Stimulated activated CD8-positive, alpha-beta memory T cell treated with anti-CD3 and anti-CD28 coated beads, Interleukin-15, amount 100 ng/mL, for 24 hours (primary cell): ENCODE measurements at places on chromosomes 6 and 20.

DNA sequence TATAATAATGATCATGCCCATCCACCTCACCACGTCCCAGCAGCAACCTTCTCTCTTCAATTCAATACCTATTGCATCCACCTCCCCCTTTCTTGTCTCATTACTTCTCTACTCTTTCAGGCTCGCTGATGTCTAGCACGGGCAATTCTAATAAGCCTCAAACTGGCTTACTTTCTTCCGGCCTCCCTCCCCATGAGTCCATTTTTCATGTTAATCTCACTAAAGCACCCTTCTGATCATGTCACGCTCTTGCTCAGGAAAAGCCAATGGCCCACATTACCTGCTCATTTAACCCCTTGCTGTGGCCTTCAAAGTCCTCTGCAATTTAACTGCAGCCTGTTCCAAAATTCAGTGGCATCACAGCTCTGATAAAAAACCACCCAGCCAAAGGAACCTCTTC is 105.1 kb downstream of the UTRN start:
- DNase-seq, result no peak

DNA sequence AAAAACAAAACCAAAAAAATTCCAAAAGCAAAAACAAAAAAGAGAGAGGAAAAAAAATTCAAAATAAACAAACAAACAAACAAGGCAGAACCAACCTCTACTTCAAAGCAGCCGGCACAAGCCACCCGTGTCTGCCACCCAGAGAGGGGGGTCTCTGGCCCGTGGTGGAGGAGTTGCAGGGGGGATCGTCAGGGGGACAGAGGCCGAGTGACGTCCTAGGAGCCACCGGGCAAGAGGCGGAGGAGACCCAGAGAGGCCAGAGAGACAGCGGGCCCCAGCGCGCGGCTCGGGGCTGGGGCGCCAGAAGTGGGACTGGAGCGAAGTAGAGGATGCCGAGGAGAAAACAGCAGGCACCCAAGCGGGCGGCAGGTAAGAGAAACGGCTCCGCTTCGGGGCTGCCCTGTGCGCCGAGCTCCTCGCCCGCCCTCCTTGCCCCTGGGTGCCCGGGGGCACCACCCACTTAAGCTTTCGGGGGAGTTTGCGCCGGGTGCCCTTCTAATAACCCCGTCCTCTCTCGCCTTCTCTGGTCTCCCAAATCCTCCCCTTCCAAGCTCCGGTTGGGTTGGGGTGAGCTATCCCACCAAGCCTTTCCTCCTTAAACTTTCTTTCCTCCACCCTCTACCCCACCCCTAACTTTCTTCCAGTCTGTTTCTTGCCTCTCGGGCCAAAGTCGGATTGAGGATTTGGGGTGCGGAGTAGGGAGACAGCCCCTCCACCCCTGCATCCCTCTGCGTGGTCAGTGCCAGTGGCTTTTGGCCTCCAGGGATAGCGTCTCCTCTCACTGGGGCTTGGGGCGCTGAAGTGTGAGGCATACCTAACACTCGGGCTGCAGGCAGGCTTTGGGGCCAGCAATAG is 1.0 kb downstream of the TSHZ2 start:
- no peak for DNase-seq

DNA sequence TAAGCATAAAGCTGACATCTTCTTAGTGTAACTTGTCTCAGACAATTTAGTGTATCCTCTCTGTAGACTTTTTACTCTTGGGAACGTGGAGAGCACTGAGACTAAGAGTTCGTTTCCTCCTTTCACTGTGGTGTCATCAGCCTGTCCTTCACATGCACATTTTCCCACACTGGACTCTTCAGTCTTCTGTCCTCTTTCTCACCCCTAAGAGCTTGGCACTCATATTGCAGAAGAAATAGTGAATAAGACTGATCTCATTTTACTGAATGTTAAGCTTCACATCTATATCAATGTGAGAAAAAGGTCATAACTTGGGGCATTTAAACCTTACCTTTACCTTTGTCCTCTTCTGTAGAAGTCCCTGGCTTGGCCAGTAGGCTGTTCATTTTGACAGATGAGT is 25.6 kb downstream of the FUCA2 start:
- no peak for DNase-seq

- DNase-seq, result no peak
Observed at GRCh38 chr6:167118006-167118405, 4.9 kb upstream of the CCR6 start.

- DNase-seq, result no peak
Observed at GRCh38 chr6:7528565-7528964, 12.9 kb upstream of the DSP start.

GRCh38 chr6:117684749-117685148 is 9.5 kb downstream of the NUS1 start:
- no peak for DNase-seq

GRCh38 chr20:23257848-23258746 is 92.5 kb upstream of the NXT1 start:
- no peak for DNase-seq

DNA sequence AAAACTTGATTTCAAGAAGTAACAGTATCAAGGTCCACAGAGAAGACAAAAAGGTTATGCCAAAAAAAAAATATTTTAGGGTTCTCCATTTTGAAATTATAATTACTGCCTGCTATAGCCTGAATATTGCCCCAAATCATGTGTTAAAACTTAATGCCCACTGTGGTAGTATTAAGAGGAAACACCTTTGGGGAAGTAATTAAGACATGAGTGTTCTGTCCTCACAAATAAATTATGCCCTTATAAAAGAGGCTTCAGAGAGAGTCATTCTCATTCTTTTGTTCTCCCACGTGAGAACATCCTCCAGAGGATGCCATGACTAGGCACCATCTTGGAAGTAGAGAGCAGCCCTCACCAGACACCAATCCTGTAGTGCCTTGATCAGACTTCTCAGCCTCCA is 66.2 kb downstream of the GMDS start:
- DNase-seq, result no peak

- DNase-seq, result no peak
Observed at GRCh38 chr6:6825193-6825784, 236.8 kb downstream of the LY86 start.

DNA sequence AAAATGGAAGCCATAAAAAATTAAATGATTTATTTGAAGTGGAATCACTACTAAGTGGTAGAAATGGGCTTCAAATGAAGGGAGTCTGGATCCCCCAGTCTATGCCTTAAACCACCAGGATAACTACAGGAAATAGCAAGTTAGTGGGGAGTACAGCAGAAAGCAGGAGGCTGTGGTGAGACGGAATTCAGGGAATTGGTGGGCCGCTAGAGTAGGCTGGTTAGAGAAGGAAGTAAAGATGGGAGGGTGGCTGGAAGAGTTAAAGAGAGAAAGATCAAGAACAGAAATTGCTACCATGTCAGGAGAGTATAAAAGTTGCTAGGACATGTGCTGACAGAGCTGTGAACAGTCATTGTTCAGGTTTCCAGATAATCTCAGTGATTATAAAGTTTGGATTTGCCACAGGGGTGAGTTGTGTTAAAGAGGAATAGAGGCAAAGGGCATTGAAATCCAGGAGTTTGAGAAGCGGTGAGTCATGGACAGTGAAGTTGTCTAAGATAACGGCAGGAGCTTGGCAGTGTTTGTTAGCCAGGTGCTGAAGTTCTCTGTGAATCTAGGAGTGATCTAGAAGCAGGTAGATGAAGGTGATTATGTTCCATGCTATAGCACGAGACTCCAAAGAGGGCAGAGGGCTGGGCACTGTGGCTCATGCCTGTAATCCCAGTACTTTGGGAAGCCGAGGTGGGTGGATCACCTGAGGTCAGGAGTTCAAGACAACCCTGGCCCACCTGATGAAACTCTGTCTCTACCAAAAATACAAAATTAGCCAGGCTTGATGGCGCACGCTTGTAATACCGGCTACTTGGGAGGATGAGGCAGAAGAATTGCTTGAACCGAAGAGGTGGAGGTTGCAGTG is 13.7 kb upstream of the HINT3 start:
- no peak for DNase-seq

- no peak for DNase-seq
Observed at GRCh38 chr6:75572072-75572471, 29.6 kb upstream of the SENP6 start.

GRCh38 chr6:166307082-166308032 is 835 bp downstream of the PRR18 start:
- no peak for DNase-seq

DNA sequence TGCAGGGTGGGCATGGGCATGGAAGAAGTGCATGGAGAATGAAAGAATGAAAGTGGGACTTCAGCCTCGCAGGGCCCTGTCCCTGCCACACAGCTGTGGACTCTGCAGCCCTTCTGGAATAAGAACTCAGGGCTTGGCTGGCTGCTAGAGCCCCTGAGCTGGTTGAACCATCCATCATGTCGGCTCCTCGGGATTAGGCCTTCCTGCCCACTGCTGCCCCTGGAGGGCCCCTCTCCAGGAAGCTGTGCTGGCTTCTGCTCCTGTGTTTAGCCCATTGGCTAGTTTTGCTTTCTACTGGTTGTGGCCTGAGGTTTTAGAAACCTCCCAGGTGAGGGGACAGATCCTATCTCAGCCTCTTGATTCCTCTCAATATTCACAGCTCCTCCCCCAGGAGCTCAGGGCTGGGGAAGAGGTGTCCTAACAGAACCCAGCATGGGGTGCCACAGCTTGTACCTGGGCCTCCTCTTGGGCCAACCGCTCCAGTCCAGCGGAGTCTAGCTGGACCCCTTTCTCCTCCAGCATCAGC is 7.9 kb downstream of the AARS2 start:
- no peak for DNase-seq
